ENCODE measurements at places on chromosomes 11 and 22.
A peak's percentile ranks its signal among the peaks of the same experiment; 100 is the strongest.

GRCh38 chr11:124307093-124307492 is 6.7 kb downstream of the OR8D1 start:
- no peak for DNase-seq

- DNase-seq, result no peak
Measured at GRCh38 chr11:124830749-124831148, 30.5 kb upstream of the MSANTD2 start.

DNA sequence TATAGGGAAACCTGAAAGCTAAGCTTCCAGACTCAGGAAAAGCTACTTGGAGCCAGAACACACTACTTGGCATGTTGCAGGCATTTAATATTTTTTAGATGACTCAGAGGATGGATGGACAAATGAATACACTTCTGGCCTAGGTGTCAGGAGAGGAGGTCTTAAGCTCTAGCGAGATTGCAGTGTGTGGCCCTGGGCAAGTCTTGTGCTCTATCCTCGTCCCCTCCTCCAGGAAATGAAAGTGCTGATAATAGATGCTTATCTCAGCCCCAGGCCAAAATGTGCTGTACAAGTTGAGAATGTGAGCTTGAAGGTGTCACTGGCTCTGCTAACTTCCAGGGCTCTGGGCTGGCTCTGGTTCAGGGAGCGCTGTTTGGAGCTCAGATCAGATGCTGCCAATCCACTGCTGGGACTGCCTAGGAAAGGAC is 136.3 kb downstream of the PKNOX2 start:
- DNase-seq, result no peak

DNA sequence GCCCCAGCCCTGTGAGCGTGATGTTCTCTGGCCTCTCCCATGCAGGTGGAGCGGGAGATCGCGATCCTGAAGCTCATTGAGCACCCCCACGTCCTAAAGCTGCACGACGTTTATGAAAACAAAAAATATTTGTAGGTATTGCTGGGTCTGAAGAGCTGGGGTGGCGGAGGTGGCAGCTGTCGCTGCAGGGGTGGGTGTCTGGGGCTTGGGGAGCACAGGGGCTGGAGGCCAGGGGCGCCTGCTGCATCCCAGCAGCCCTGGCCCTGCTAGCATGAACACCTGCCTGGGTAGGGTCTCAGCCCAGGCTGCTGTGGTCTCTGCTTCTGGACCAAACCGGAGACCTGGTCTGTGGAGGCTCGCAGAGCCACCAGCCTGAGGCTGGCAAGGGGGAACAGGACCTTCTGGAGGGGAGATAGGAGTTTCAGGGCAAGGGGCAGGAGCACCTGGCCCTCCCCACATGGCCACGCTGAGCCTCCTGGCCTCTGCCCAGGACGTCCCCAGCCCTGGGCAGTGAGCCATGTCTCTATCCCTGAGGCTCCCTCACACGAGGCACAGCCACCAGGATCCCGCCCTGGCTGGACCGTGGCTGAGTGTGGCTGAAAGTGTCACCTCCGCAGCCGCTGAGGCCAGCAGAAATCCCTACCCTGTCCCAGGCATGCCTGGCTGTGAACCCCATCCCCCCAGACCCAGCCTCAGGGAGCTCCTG is 48.2 kb downstream of the MOB2 start:
- DNase-seq, result no peak

DNA sequence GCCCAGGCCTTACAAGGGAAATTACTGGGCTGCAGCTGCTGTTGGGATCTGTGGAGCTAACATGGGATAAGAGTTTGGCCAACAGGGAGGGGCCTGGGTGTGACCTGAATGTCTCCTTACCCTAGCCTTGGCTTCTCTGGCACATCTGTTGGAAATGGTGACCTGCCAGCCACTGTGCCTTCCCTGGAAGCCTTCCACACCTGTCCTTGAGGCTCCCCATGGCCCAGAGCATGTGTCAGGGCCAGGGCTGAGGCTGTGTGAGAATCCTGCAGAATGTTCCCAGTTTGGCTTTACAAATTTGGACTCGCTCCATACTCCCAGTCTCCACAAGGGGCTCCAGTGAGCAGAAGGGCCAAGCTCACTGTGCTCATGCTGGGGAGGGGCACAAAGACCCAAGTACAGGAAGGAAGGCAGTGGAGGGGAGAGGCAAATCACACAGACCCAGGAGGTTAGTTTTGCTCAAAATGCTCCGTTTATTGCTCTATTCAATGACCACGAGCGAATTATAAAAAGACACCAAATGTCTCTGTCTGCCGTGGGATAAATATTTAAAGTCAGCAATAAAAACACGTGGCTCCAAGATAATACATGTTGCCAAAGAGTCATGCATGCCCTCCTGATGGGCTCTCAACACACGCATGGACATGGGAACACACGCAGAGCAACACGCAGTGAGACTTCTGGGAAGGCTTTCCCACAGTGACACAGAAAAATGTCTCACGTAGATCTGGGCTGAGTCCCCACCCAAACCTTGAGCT is 1.7 kb upstream of the IGSF22 start:
- peak; percentile 50 for DNase-seq

GRCh38 chr11:124327775-124328174 is 7.8 kb upstream of the OR8D2 start:
- no peak for DNase-seq

DNA sequence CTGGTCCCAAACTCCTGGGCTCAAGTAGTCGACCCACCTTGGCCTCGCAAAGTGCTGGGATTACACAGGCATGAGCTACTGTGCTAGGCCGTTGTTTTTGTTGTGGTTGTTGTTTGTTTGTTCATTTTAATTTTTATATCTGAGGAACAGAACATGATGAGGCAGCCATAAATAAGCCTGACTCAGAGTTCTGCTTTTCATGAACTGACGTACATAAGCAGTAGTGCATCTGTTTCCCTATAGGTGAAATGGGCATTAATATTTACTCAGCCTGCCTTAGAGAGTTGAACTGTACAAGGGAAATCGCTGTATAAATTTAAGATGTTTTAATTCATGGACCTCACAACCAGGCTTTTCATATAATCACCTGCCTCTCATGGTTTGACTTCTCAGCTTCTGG is 80.5 kb downstream of the PDHX start:
- no peak for DNase-seq

DNA sequence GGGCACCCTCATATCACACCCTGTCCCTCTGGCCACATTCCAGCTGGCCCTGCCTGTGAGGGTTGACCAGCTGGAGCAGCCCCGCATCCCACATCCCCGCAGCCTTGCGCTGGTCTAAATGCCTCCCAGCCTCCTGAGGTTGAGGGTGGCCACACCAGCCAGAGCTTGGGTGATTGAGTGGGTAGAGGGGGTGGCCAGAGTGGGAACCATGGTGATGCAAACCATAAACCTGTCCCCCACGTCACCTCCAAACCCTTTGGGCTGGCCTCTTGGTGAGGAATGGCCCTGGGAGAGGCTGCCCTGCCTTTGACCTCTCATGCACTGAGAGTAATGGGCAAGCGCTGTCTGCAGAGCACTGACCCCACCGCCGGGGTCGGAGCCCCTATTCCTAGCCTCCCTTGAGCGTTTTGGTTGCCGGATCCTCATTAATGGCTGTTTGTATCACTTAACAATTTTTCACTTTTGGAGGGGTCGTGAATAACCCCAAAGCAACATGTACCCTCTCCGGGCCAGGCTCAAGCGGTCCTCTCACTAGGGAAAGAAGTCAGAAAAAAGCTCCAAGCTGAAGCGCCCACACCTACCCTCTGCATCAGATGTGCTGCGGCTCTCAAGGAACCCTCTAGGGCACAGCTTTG is 16.0 kb upstream of the KCNQ1OT1 start:
- no peak for DNase-seq

- no peak for DNase-seq
Measured at GRCh38 chr11:19890308-19890707, 177.7 kb downstream of the NAV2 start.

DNA sequence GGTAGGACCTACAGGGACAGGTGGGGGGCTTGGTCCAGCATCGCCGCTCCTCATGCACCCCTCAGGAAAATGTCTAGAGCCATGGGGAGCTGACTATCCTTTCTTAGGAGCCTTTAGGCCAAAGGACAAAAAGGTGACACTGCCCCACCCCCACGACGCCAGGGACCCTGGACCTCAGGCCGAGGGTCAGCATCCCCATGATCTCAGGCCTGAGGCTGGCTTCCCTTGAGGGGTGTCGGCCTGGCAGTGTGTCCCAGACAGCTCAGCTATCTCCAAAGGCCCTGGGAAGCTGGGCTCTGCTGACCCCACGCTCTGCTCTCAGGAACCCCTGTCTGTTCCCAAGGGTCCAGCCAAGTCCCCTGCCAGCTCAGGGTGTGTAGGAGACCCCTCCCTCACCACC is 16.3 kb downstream of the MRGPRG start:
- DNase-seq, result no peak

DNA sequence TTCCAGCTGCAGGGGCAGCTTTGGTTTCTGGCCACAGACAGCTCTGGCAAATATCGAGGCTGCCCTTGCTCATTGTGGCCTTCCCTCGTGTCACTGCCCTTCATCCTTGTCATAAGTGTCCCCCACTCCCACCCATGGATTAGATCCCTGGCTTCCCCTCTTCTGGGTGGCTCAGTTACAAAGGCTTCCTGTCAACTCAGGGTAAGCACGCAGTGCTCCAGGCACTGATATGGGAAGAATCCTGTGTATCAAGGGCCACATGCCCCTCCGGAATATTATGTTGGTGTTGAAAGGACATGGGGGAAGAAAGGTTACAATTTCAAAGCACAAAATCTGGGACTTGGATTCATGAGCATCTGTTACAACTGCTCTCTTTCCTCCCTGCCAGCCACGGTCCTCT is 128.1 kb downstream of the DBX1 start:
- DNase-seq, result no peak

GRCh38 chr11:106958517-106959248 is 59.6 kb downstream of the GUCY1A2 start:
- no peak for DNase-seq

- peak; percentile 73 for DNase-seq
Measured at GRCh38 chr22:31230871-31231621, 18.9 kb downstream of the LIMK2 start.

GRCh38 chr22:35620624-35621251 is 3.6 kb upstream of the MB start:
- DNase-seq, result no peak
